ENCODE measurements at places on chromosomes 7 and 10.
A peak's percentile ranks its signal among the peaks of the same experiment; 100 is the strongest.

DNA sequence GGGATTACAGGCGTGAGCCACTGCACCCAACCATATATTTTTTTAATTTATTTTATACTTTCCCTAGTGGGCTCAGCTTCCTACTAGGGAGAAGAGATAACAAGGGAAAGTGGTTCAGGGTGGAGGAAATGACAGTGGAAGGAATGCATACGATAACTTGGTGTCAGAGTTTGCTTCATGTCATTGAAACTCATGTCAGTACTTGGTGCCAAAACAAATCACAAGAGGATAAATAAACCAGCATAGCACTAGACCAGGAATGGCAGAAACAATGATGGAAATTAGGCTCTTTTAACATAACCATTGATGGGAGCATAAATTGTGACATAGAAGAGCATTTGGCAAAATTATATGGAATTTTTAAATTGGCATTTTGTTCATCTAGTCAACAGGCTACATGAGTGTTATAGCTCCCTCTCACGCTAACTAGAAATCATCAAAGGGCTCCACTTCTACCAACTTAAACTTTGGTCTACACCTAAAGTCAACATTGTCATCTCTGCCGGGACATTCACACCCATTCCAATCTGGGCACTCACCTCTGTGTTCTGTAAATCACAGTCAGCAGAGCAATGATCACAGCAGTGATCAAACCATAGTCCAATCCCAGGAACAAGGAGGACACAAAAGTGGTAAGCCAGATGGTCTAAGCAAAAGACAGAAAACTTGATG lies 41.2 kb downstream of the PSMC2 start:
- no peak for DNase-seq

GRCh38 chr7:23291957-23292560 lies 7.1 kb upstream of the MALSU1 start:
- no peak for DNase-seq

DNA sequence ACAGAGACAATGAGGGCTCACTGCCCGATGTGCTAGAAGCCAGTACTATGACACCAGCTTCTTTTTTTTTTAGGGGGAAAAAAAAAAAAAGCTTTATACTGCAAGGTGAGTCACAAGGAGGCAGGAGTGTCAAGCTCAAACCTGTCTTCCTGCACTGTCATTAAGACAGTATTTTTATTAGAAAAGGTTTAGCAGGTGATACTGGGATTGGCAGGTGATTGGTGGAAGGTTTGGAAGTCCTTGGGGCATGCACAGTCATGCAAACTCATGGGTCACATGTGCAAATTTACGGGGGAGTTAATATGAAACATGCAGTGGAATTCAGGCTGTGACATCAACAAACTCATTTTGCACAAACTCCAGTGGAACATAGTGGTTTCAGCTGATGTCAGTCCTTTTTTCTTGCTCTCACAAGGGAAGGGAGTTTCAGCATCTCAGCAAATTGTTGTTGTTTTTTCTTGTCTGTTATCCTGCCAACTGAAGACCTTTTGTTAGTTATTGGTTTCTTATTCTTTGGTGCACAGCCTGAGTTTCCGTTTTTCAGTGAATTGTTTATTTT lies 530.6 kb downstream of the ANKRD7 start:
- DNase-seq, result no peak

DNA sequence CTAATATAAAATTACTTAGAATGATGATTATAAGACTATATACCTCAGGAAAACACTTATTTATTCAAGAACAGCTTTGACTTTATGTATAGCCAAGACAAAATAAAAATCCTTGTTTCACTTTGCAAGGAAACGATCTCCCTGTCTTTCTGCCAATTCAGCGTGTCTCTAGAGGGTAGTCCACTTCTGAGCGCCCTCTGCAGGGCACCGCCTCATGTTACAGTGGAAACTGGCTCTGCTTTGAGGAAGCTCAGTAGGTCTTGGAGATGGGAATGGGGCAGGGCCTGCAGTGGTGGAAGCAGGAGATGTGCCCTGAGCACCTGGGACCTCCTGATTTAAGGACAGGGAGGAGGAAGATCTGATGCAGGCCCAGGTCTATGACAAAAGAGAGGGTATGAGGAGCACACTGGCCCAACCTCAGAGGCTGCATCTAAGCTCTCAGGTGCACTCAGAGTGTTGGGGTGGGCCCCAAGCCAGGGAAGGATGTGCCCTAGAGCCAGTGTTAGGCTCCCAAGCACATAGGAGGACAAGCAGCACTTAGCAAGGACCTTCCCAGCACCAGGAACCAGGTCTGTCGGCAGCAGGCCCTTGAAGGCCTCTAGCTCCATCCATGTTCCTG lies 481.0 kb downstream of the TNS3 start:
- peak; percentile 56 for DNase-seq

GRCh38 chr10:23715363-23715762 lies 276.5 kb downstream of the OTUD1 start:
- DNase-seq, result no peak

DNA sequence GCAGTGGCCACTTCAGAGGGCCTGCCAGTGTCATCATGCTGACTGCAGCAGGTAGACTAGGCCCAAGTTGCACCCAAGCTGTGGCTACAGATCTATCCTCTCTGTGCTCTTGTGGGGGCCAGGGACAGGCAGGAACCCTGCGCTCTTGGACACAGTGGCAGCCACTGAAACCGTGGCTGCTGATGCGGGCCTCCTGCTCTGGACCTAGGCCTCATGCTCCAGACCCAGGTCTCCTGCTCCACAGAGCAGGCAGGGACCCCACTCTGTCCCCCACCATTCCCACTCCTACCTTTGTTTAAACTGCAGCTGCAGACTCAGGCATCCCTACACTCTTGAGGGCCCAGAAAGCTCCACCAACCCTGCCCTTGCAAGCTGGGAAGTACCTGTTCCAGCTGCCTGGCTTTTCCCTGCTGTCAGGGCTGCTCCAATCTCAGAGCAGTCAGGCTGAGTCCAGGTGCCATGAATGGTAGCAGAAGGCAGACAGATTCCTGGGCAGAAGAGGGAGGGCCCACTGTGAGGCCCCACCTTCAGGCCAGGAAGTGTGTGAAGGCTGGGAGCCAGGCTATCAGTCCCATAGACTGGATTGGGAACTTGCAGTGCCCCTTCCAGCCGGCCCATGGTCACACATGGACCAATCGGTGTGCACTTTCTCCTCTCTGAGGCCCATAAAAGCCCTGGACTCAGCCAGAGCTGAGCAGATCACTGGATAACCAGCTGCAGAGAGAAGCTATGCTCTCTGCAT lies 634.0 kb upstream of the SEMA3D start:
- DNase-seq, result no peak

DNA sequence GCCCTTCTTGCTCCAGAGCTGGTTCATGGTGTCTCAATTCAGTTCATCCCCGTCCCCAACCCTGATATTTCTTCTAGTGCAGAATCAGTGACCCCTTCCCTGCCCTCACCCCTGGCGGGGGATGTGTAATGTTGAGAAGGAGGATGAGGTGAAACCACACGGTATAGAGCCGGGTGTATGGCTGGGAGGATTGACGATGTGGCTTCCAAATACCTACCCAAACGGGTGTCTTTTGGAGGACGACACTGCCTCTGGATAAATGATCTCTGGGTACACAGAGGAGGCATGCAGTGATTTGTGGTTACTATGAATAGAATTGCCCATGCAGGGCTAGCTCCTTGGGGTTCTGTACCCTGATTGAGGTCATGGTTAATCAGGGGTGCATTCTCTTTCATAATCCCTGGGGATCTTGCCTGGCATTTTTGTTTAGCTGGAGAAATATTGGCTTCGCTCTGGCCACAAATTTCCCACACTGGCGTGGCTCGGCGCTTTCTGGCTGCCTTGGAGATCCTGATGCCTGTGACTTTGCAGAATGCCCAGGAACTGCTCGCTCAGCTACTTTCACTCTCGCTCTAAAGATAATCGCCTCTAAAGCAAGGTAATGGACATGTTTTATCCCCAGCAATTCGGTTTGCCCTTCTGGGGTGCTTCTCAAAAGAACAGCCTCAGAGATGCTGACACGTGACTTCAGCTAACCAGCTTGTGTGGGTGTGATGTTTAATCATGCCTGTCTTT lies 89.2 kb downstream of the RBM20 start:
- no peak for DNase-seq

DNA sequence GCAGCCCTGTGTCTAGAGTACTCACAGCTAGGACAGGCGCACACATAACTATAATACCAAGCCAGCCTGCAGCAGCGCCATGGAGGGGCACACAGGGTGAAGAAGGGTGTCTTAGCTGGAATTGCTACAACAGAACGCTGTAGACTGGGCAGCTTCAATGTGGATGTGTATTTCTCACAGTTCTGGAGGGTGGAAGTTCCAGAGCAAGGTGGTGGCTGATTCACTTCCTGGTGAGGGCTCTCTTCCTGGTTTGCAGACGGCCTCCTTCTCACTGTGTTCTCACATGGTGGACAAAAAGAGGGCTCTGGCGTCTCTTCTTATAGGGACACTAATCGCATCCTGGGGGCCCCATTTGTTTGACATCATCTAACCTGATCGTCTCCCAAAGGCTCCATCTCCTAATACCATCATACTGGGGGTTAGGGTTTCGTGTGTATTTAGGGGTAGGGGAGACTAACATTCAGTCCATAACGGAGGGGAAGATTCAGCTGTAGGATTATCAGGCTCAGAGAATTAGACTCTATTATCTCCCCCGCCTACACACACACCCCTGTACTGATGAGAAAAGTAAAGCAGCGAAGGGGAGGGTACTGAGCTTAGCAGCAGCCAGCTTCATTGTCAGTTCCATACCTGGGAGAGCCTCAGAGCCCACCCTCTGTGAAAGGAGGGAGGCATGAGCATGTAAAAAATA lies 289.1 kb downstream of the CCDC3 start:
- DNase-seq, result no peak

DNA sequence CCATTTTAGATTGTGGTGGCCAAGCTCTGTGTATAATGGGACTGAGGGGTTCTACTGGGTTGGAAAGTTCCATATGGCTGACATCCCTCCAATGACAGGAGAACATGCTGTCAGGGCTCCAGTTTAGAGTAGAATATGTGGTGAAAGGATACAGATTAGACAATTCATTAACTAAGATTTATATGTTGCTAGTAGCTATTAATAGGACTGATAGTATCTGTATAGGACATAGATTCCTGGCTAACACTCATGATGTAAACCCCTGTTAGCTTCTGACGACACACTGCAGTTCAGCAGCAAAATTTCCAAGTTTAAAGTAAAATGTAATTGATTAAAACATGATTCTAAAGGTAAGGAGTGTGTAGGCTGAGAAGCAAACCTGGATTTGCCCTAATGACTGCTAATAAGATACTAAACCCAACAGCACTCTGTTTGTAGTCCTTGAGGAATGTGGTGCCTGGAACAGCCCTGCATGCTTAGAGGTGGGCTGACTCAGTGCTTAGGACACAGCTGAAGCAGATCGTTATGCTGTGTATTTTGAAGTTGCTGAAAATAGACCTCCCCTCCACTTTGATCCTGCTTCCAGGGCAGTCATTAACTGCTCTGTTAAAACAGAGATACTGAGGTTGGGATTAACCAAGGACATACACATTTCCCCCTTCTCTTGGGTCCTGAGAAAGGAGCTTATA lies 1129.6 kb downstream of the SORCS3 start:
- no peak for DNase-seq

DNA sequence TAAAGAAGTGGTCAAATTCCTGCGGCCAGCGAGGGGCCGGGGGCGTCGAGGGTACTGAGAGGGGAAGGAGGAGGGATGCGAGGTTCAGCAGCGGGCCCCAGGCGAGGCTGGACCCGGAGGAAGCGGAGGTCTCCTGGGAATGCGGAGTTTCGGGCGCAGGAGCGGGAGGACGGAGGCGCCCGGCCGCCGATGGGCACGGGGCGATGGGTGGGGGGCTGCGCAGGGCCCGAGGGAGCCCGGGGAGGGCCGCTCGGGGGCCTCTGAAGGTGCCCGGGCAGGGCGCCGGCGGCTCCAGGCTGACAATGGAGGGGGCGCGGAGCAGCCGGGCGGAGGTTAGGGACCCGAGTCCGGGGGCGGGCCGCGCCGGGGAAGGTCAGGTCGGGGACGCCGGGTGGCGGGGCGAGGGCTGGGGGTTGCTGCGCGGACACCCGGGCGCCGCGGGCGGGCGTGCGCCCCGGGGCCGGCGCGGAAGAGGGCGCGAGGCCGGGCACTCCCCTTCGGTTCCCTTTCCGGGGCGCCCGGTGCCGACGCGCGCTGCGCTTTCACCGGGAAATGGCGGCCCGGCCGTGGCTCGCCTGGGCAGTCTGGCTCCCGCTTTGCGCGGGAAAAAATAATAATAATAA lies 683 bp downstream of the MACROH2A2 start:
- DNase-seq, result no peak

GRCh38 chr10:71742301-71743088 lies 22.9 kb upstream of the C10orf105 start:
- DNase-seq, result no peak

- DNase-seq, result no peak
These were observed 54.4 kb downstream of the COBL start for GRCh38 chr7:51261950-51262795.

GRCh38 chr7:2289111-2289586 lies 25.1 kb downstream of the SNX8 start:
- peak; percentile 91 for DNase-seq

DNA sequence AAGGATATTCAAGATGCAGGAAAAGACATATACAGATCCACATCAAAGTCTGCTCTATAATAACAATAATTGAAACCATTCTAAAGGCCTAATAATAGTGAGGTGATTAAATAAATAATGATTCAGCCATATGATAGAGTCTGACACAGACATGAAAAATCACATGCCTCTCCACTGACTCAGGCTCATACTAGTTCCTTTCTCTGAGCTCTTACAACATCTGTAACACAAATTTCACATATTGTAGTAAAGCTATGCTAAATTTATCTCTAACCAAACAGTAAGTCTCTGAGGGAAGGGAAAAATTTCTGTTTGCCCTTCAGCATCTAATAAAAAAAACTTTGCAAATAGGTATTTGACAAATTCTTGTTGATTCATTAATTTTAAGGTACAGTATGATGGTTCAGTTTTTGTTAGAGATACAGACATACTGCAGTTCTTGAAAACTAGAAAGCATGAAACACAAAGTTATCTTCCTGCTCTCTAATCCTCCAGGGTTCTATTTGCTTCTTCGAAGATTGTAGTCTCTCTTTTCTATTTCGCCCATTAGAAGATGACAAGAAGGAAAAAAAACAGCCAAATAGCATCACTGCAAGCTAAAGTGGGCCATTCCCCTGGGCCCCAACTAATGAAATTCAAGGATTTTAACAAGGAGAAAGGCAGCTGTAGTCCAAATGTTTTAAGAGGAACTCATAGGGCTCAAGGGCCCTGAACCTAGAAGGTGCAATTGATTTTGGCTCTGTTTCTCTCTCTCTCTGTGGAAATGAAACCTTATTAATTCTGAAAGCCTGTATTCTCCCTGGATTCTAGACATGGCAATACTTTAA lies 53.9 kb downstream of the CUBN start:
- DNase-seq, result no peak
